ENCODE measurements at places on chromosomes 13 and 19.

GRCh38 chr13:97932647-97933046 is 20.8 kb upstream of the IPO5 start:
- DNase-seq: no peak

GRCh38 chr19:17950310-17951156 is 16.4 kb upstream of the KCNN1 start:
- no peak for DNase-seq

DNA sequence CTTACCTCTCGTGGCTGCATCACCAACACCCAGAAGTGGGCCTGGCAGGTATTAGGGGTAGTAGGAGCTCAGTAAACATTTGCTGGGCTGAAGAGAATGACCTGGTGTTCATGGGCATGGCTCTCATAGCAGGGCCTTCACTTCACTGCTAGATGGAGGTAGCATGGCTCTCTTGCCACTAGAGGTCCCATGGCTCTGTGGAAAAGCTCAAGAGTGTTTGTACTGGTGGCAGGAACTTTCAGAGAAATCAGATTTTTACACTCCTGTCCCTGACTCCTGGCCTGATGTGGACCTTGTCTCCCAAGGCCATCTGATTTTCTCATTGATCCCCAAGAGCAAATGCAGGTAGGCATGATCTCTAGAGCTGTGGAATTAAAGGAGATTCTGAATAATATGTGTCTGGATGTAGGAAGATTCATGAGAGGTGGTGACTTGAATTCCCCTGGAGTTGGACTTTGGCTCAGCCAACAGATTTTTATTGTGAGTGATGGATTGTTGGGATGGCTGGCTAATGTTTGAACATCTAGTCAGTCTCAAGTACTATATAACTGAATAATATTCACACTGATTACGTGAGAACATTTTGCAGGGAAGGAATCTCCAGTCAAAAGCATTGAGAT is 5.7 kb downstream of the ZNF574 start:
- peak; percentile 58 for DNase-seq

- no peak for DNase-seq
Observed at GRCh38 chr13:37681281-37682032, 82.9 kb upstream of the POSTN start.

- peak; percentile 83 for DNase-seq
Observed at GRCh38 chr19:33193865-33194362, at the start of gene LRP3. TSS of gene LRP3 (plus strand) at chr19:33194330. CDS start at chr19:33194786, 456 bp downstream.

DNA sequence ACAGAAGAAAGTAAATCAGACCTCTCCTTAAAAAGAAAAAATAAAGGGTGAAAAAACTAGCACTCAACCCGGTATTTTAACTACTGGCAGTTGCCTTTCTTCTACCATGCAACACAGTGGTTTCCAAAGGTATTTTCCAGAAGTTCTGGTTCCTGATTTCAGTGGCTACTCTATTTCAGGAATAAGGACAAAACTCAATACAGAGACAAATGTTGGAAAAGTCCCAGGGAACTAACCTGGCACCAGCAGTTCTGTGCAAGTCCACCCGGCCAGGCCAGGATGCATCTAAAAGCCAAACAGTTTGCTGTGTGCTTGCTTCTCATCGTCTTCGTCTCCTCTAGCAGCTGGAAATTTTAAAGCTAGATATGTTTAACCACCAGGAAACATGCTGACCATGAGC is 52.5 kb downstream of the FOXO1 start:
- DNase-seq: no peak

DNA sequence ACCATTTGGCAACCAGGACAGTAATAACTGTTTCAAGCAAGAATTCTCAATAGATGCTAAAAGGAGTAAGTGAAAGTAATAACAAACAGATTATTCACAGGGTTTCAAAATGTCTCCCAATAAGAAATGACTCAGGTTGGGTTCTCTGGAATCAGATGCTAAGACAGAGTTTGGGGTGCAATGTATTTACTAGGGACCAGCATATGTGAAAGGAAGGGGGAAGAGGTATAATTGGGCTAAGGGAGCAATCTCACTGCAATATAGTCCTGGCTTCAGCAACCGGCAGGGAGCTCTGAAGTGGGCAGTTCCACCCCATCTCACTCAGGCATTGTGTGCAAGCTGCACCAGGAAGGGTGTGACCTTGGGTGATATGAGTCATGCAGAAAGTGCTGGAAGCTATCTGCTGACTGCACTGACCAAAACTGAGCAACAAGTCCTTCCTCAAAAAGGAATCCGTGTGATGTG is 23.4 kb downstream of the ZDHHC20 start:
- peak; percentile 53 for DNase-seq

GRCh38 chr19:44903602-44904425 is 1.8 kb upstream of the APOE start:
- DNase-seq: peak; percentile 79

GRCh38 chr13:20700288-20700687 is 3.2 kb upstream of the IL17D start:
- DNase-seq: no peak

- no peak for DNase-seq
Observed at GRCh38 chr13:111944171-111944583, 122.8 kb upstream of the SOX1 start.

DNA sequence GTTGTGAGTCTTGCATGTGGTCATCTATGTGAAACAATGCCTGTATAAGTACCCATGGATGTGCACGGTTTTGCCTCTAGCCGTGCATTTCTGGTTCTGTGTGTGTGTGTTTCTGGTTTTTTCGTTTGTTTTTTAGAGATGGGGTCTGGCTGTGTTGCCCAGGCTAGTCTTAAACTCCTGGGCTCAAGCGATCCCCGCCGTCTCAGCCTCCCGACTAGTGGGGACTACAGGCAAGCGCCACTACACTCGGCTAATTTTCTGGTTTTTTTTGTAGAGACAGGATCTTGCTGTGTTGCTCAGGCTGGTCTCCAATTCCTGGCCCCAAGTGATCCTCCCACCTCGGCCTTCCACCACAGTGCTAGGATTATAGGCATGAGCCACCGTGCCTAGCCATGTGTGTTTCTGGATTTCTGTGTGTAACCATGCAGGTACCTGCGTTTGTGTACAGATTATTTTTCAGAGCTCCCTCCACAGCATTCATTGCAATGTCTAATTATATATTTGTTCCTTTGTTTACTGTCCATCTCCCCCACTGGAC is 15.9 kb upstream of the FOSB start:
- DNase-seq: no peak

GRCh38 chr13:39945226-39945625 is 289.8 kb downstream of the COG6 start:
- DNase-seq: no peak

GRCh38 chr13:58376775-58377174 is 745.2 kb downstream of the PCDH17 start:
- DNase-seq: no peak

DNA sequence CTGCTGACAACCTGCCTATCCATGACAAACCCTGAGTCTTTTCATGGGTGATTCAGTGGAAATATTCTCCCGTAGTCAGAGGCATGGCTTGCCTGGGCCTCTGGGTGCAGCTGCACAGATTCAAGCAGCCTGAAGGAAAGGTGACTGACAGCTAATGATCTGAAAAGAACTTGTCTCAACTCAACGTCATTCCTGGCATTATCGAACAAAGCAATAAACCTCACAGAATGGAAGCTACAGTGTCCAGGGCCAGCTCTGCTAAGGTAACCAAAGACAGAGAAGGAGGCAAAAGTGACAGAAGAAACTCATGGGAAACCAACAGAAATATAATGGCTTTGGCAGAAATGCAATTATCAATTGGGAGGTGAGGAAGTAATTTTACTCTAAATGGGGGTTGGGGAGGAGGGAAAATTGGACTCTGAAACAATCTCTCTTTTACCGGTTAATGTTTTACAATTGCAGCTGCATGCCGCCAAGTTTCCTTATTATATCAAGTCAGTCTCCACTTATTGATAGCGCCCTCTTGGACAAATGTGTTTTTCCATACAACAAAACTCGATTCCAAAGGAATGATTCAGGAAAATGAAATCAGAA is 12.9 kb downstream of the STARD13 start:
- DNase-seq: peak; percentile 38

GRCh38 chr13:23687614-23688013 is 117.4 kb downstream of the TNFRSF19 start:
- DNase-seq: no peak

DNA sequence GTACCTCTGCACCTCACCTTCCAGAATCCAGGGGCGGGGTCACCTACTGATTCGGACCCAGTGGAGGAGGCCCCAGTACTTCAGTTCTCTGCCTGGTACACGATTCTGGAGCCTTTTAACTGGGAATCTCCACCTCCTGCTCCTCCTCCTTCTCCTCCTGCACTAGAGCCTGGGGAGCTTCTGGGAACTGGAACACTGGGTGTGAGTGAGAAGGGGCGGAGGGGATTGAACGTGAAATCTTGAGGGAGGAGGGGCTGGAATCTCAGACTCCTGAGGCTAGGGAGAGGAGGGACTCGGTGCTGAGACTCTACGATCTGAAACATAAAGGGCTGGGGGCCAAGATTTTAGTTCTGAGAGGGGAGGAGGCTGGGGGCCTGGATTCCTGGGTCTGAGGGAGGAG is at the start of gene KLK8:
Gene KLK8, minus strand, starts transcription at position 90 of the 400 bp plus-strand sequence. CDS start 437 bp downstream, outside the sequence.
- no peak for DNase-seq
